ENCODE measurements at places on chromosomes 1 and 21.

GRCh38 chr1:33497410-33497809 lies 25.0 kb downstream of the ZSCAN20 start:
- DNase-seq = no peak

GRCh38 chr1:165235777-165236291 lies 120.7 kb downstream of the LMX1A start:
- no peak for DNase-seq

- no peak for DNase-seq
Measured at GRCh38 chr1:218421531-218421930, 76.4 kb downstream of the TGFB2 start.

GRCh38 chr1:158186180-158186579 lies 5.5 kb downstream of the CD1D start:
- DNase-seq = no peak
